Fibroblast of skin of right biceps (primary cell): ENCODE measurements at places on chromosomes 12 and 14.
A peak's percentile ranks its signal among the peaks of the same experiment; 100 is the strongest.

DNA sequence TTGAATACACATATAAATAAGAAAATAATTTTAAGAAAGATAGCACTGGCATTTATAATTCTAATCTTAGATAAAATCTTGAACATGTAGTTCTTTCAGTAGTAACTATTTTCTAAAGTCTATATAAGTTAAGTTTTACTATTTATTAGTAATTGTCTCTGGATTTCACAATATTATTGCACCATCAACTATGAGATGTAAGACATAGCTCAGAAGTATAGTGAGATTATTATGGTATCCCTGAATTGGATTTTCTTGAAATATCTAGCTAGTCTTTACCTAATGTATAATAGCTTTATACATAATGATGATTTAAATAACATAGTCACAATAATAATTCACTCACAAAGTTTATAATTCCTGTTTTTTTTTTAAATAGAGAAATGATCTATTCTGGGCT is 6.7 kb downstream of the CLEC12A start:
- DNase-seq, result no peak

GRCh38 chr14:61553730-61554641 is 141.3 kb upstream of the HIF1A start:
- DNase-seq, result peak; percentile 99

DNA sequence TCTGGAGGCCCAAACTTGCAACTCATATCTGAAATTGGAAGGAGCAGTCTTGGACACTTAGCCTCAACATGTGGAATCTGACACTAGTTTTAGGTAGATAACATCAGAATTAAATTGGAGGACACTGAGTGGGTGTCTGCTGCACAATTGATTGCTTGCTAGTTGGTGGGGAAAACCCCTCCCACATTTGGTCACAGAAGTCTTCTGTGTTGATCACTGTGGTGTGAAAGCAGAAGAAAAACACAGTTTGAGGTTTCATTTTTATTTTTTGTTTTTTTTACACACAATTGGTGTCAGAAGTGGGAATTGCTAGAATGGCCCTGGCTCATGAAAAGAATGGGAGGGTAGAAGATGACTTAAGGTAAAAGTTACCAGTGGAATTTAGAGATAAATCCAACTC is 78.0 kb upstream of the CD163 start:
- no peak for DNase-seq

- DNase-seq, result no peak
Measured at GRCh38 chr12:92554158-92555073, 148.4 kb upstream of the PLEKHG7 start.

DNA sequence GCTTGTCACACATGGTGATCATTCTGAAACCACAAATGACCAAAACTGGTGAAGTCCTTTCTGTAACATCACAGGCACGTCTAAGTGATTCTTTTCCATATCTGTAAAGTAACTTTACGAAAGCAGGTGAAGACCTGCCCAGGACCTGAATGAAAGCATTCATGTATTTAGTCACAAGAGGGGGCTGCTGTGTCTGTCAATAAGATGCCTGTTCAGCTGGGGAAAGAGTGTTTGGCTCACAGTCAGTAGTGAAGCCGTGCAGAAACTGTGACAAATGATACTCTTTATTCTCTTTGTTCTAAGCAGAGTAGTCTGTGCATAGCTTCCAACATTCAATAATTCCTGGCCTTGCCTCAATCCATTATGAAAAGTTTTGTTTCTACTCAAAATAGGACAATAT is 373.5 kb upstream of the OR4E1 start:
- DNase-seq, result no peak
